ENCODE measurements at places on chromosomes 5 and 9. TPM values are rescaled to one million over a fixed set of nuclear protein-coding genes. Genes with fewer than 3 reads are reported as not detected.

DNA sequence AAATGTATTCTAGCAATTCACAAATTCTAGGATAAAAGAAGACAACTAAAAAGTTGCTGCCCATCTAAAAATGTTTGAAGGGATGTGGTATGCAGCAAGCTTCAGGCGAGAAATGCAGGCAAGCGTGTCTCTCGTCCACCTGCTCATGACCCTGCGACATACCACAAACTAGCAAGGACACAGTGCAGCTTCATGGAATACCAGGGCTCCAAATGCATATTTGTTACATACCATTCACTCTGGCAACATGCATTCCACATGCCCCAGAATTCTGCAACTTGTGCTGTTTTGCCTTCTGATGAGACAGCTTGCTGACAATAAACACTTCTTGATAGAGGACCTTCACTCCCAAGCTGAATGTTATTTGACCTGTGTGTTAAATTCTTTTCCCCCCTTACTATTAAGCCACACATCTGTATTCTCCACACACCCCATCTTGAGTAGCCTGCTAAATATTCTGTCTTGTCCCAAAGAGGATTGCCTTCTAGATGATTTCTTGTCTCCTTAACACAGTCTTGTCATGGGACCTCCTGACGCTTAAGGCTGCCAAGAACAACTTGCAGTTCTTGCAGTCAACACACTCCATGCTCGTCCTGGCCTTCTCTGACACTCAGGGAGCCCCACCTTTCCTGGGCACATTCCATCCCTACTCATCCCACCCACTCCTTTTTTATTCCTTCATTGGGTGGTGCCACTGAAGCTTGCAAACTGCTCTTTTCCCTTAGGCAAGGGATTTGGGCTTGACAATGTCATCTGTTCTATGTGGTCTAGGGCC, 340.5 kb downstream of the PIK3R1 start:
- no peak for DNase-seq
- no peak overlapping the region for H3K4me3 ChIP-seq
- H3K4me1 ChIP-seq: no peaks in the 10 kb centered on the region

GRCh38 chr5:108382784-108383330, 959 bp upstream of the FBXL17 start:
- no peaks in the 10 kb centered on the region for H3K27me3 ChIP-seq
- peaks cover 29% of the 10 kb centered on the region for H3K4me1 ChIP-seq
- H3K36me3 ChIP-seq: no peaks in the 10 kb centered on the region
- DNase-seq: no peak
- peak overlapping the region; percentile 93 for H3K27ac ChIP-seq

DNA sequence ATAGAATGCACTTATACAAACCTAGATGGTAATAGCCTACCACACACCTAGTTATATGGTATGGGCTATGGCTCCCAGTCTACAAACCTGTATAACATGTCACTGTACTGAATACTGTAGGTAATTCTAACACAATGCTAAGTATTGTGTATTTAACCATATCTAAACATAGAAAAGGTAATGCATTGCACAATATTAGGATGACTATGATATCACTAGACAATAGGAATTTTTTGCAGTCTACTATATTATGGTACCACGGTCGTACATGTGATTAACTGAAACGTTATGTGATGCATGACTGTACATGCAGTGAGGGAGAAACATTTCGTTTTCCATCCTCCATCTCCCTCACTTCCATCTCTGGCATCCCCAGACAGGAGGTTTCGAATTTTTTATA, 130.5 kb downstream of the ELAVL2 start:
- DNase-seq: no peak
- no peak overlapping the region for H3K4me3 ChIP-seq
- H3K27ac ChIP-seq: no peak overlapping the region
- no peaks in the 10 kb centered on the region for H3K4me1 ChIP-seq
- H3K36me3 ChIP-seq: no peaks in the 10 kb centered on the region
- no peaks in the 10 kb centered on the region for H3K27me3 ChIP-seq

- no peak overlapping the region for H3K27ac ChIP-seq
- H3K4me3 ChIP-seq: no peak overlapping the region
- no peaks in the 10 kb centered on the region for H3K27me3 ChIP-seq
- DNase-seq: no peak
Measured at GRCh38 chr5:126961702-126962101, 68.7 kb downstream of the MARCHF3 start.

The F12 gene
- total RNA-seq: not detected

The MINAR2 gene
- not detected for total RNA-seq

GRCh38 chr9:107060062-107060461, 197.1 kb downstream of the ZNF462 start:
- no peaks in the 10 kb centered on the region for H3K36me3 ChIP-seq
- no peak overlapping the region for H3K27ac ChIP-seq
- no peaks in the 10 kb centered on the region for H3K27me3 ChIP-seq
- DNase-seq: no peak
- no peaks in the 10 kb centered on the region for H3K4me1 ChIP-seq

DNA sequence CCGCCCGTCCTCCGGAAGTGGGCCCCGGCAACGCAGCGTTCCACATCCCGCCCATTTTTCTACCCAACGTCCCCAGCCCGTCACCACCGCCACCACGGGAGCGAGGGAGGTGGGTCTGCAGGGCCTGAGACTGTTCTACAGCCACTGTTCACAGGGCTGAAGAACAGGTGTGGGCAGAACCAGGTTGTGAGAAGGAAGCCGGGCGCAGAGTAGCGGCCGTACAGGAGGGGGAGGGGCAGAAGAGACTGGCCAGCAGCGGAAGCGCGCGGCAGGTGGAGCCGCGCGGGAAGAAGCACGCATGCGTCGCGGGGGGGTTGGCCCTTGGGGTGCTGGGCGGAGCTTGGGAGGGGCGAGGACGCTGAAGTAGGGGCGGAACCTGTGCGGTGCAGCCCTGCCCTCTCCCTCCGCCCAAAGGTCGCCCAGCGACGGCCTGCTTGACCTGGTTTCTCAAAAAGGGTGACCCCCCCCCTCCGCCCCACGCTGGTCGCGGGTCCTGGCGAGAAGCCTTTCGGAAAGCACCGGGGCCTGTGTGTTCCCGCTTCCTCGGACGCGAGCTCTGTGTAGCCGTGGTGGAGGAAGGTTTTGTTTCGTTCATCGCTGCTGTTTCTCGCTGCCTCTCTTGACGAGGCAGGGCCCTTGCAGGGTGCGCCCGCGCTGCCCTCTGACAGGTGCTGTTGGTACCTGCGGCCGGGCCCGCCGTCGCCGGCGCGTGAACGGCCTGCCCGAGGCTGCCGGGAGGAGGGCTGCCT, 7.8 kb upstream of the MGAT1 start:
- H3K27ac ChIP-seq: peak overlapping the region; percentile 98
- H3K27me3 ChIP-seq: no peaks in the 10 kb centered on the region
- peak overlapping the region; percentile 83 for H3K4me3 ChIP-seq
- no peaks in the 10 kb centered on the region for H3K36me3 ChIP-seq
- peak; percentile 95 for DNase-seq
- H3K4me1 ChIP-seq: peaks cover 54% of the 10 kb centered on the region

DNA sequence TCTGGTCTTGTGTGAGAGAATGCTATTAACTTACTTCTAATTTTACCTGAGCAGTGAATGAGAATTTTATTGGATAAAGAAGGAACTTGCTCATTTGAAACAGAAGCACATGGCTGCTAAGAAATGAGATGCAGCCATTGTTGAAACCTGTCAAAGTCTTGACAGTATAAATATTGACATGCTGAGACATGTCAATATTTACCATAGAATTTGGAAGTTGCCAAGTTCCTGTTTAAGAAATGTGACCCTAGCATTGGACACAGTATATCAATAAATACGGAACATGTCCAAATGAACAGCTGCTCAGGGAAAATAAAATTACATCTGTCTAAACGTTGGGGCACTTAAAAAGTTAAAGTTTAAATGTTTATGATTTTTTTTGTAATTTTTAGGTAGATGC, 7.8 kb downstream of the XRCC4 start:
- no peaks in the 10 kb centered on the region for H3K36me3 ChIP-seq
- H3K27ac ChIP-seq: no peak overlapping the region
- H3K27me3 ChIP-seq: no peaks in the 10 kb centered on the region
- H3K4me1 ChIP-seq: no peaks in the 10 kb centered on the region
- DNase-seq: no peak

- peak; percentile 75 for DNase-seq
- peaks cover 36% of the 10 kb centered on the region for H3K4me1 ChIP-seq
- H3K27ac ChIP-seq: peak overlapping the region; percentile 72
- H3K27me3 ChIP-seq: no peaks in the 10 kb centered on the region
- H3K36me3 ChIP-seq: no peaks in the 10 kb centered on the region
- no peak overlapping the region for H3K4me3 ChIP-seq
Measured at GRCh38 chr5:68172314-68172713, 43.2 kb upstream of the PIK3R1 start.

GRCh38 chr9:105046907-105047741, 119.2 kb upstream of the ABCA1 start:
- no peak for DNase-seq
- no peaks in the 10 kb centered on the region for H3K27me3 ChIP-seq
- H3K4me1 ChIP-seq: no peaks in the 10 kb centered on the region
- H3K4me3 ChIP-seq: no peak overlapping the region
- H3K36me3 ChIP-seq: no peaks in the 10 kb centered on the region

DNA sequence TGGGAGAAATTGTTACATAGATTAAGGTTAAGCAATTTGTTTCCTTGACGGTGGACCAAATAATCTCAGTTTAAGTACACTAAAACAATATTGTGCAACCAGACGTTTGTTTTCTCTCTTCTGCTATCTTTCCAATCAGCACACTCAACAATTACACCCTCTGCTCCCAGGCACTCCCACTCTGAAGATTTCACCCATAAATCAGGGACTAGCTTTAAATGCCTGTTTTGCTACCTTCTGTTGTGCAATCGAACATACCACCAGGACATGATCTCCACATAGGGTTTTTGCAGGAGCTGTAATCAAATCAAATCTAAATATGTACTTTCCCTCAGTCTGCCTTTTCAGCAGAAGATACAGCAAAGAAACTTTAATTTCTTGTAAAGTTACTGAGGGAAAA, 405.8 kb upstream of the TLE4 start:
- DNase-seq: no peak
- no peak overlapping the region for H3K4me3 ChIP-seq
- no peak overlapping the region for H3K27ac ChIP-seq
- no peaks in the 10 kb centered on the region for H3K36me3 ChIP-seq
- H3K27me3 ChIP-seq: no peaks in the 10 kb centered on the region

- H3K36me3 ChIP-seq: no peaks in the 10 kb centered on the region
- H3K27ac ChIP-seq: peak overlapping the region; percentile 91
- H3K4me3 ChIP-seq: no peak overlapping the region
- H3K4me1 ChIP-seq: no peaks in the 10 kb centered on the region
- no peaks in the 10 kb centered on the region for H3K27me3 ChIP-seq
Measured at GRCh38 chr9:96513622-96514021, 63.7 kb downstream of the HABP4 start.

The IL31RA gene
- total RNA-seq: not detected

The S100Z gene
- total RNA-seq: 3.0 TPM

DNA sequence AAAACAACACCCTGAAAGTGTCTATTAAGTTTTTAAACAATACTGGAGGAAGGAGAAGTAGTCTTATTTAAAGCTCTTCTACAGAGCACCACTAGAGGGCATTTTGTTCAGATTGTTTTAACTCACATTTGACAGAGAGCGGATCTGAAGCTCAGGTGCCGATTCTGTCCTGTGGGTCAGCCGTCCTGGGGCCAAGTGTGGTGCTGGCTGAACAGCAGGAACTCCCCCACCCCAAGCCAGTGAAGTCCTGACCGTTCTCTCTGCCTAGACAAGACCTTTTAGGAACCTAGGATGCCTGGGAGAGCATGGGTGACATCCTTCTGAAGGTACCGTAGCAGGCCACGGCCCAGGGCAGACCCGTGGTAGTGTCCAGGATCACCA, 3.9 kb downstream of the EXOC3 start:
- DNase-seq: no peak
- H3K36me3 ChIP-seq: peaks cover 64% of the 10 kb centered on the region
- H3K4me3 ChIP-seq: no peak overlapping the region
- peaks cover 12% of the 10 kb centered on the region for H3K4me1 ChIP-seq
- H3K27ac ChIP-seq: no peak overlapping the region

The SURF6 gene
- 28.9 TPM for total RNA-seq

- H3K4me1 ChIP-seq: peaks cover 13% of the 10 kb centered on the region
- H3K27me3 ChIP-seq: no peaks in the 10 kb centered on the region
- H3K4me3 ChIP-seq: no peak overlapping the region
- peak overlapping the region; percentile 22 for H3K27ac ChIP-seq
Measured at GRCh38 chr5:172910828-172911627, 48.2 kb upstream of the RPL26L1 start.
